Cardiac fibroblast (primary cell): ENCODE measurements at places on chromosomes 5 and 9.

DNA sequence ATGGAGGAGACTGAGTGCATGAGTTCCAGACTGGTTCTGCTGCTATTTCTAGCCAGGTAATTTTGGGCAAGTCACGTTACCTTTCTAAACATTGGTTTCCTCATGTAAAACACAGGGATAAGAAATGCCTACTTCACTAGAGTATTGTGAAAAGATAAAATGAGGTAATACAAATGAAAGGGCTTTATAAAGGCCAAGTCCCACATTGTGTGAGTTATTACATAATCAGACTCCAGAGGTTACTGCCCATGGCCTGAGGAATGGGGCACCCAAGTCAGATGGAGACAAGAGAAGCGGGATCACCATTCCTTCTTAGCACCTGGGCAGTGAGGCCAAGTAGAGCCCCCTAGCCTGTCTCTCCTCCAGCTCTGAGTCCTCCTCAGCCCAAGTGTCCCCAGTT, 7.5 kb downstream of the HBEGF start:
- DNase-seq = no peak

- no peak for DNase-seq
Measured at GRCh38 chr9:104635456-104635855, 17.5 kb upstream of the OR13C9 start.

DNA sequence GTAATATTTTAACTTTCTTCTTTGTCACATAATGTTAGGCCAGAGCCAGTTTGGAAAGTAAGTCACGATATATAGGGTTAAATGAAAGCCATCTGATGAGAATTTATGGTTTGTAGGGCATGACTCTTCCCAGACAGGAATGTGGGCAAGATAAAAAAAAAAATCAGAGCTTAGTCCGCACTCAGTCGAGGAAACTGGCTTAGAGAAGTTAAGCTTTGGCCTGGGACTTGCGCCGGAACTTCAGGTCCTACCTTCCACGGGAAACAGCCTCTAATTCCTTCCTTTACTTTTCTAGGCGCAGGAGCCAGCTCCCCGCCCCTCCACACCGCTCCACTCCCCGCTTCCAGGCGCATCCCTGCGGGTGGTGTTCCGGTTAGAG, 475 bp downstream of the DDX31 start:
- DNase-seq = peak; percentile 73

GRCh38 chr5:57002959-57003485, 51.1 kb upstream of the MIER3 start:
- peak; percentile 30 for DNase-seq

DNA sequence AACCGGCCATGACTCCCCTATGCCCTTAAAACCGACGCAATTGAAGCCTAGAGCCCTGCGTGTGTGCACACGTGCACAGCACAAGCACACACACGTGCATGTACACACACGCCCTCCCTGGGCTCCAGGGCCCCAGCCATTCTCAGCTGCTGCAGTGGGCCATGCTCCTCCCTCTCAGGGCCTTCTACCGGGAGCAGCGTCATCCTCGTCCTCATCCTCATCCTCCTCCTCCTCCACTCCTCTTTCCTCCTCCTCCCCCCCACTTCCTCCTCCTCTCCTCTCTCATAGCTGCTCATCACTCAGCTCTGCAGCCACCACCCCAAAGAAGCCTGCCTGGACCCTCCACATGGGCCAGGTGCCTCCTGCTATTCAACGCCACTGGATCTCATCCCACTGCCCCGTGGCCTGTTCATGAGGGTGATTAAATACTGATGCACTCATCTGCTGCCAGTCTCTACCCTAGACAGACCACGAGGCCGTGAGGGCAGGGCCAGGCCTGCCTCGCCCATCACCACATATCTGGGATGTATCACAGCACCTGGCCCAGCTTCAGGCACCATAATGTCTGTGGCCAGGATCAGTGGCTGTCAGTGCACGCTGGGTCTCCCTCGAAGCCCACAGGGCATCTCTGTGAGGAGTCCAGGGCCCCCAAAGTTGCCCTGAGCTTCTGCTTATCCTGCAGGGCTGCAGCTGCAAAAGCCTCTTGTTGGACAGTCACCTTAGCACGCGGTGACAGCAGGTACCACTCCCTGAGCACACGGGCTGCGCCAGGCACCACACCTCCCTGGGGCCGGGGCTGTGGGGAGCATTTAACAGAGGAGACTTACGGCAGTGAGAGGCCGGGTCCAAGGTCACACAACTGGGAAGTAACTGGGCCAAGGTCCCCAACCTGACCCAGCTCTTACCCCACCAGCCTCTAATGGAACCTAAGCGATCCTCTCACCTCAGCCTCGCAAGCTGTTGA, 9.8 kb downstream of the FAM78A start:
- DNase-seq = no peak

DNA sequence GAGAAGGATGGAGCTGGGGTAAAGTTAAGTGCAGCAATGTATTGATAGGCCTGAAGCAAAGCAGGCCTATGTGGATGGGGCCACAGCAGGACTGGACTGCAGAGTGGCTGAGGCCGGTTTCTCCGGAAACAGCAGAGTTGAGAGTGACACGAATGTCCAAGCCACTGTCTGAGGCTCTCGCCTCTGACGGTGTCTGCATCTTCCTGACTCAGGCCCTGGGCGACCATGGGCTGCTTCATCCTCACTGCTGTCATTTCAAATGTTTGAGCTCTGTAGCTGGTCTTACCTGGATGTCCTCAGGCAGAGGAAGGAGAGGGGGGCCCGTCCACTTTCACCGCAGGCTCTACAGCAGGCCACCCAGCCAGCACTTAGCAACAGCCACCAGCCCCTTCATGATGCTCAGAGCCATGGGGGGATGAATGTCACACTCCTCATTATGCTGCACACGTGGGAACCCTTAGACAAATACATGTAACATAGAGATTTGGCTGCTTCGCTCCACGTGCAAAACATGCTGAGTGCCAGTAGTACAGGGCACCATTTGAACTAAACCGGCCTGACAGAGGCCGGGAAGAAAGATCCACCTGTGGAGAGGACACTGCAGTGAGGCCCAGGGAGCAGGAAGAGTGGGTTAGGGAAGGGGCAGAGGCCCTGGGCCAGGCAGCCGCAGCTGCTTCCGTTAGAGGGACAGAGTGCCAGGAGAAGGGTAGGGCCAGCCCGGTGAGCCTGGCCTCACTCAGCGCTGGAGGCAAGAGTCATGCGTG, 31.7 kb upstream of the NXNL2 start:
- DNase-seq = no peak

GRCh38 chr5:1731091-1731639, 68.5 kb downstream of the MRPL36 start:
- no peak for DNase-seq

DNA sequence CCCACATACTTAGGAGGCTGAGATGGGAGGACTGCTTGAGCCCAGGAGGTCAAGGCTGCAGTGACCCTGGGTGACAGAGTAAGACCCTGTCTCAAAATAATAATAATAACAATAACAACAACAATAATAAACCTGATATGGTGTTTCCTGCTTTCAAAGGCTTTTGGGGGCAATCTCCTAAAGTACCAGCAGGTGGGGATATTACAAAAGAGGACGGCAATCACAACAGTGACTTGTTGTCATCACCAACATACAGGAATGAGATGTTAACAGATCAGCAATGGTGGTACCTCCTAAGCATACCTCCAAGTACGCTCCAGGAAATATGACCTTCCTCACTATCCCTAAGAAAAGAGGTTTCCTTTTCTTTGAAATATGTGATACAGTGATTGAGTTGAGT, 91.1 kb upstream of the RNF180 start:
- DNase-seq = peak; percentile 41

DNA sequence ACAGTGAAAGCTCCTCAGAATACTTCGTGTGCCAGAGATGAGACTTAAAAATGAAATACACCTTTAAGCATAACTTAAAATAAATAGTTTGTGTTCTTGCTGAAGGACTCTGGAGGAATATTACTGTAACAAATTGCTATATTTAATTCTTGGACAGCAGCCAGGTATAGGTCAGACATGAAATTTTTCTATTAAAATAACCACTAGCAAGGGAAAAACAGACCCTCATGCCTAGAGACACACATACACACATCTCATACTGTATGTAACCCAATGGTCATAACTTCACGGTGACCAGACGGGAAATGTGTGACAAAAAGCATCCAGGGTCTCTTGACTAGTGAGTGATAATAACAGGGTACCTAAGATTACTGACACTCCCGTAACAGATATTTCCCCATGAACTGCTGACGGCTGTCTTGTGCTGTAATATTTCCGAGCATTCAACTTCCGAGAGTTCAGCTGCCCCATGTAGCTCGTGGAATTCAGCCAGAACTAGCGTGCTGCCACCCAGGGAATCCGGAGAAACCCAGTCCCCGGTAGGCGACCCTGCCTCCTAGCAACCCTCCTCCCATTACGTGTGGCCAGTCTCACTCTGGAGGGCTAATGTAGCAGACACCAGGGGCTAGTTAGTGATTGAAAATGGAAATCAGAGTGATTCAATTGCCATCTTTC, 2295.1 kb upstream of the WWC1 start:
- no peak for DNase-seq

DNA sequence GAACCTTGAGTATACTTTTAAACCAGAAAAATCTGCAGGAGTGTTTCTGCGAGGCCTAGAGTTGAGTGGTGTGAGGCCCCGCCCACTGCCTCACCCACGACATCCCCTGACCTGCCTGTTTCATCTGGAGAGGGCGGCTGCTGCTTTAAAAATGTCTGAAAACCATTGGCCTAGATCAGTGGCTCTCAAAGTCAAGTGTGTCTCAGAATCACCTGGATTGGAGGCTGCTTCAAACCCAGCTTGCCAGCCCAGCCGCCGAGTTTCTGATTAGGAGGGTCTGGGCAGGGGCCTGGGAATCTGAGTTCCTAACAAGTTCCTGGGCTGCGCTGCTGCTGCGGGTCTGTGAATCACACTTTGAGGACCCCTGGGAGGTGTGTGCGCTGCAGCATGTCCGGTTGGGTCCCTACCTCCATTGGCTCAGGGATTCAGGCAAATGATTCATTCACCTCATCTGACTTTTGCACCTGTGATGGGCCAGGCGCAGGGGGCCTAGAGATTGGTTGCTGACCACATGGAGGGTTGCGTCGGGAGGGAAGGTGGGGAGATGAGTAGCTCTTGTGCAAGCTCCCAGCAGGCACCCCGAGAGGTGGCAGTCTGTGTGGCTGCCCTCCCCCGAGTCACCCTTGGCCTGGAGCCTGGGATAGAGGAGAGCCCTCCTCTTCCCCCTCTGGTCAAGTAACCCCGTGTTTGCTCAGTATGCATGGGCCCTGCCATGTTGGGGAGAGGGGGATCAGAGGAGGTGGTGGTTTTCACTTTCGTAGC, 27.6 kb upstream of the HMCN2 start:
- no peak for DNase-seq

DNA sequence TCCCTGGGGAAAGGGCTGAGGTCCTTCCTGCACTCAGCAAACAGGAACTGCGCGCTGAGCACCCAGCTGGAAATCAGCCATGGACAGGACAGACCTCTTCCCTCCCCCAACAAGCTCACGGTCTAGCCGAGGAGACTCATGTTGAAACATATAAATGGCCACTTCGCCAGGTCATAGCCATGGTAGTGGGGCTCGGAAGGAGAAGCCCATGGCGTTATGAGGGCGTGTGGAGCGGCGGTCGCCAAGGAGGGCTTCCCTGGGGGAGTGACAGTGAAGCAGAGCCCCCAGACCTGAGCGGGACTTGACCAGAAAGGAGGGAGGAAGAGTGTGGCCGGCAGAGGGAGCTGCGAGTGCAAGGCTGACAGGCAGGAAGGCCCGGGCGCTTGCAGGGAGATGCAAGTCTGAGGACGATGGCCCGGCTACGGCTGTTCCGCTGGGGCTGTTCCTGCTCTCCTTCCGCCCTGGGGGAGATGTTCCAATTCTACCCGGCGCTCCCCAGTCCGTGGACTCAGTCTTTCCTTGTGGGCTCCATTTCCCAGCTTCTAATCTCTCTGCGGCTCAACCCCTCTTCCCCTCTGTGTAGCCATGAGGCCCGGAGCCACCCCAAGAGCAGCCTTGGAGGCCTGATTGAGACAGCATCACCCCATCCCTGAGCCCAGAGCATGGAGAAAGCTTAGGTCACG, 43.9 kb upstream of the PRRC2B start:
- peak; percentile 91 for DNase-seq

GRCh38 chr5:124957063-124957462, 210.6 kb upstream of the ZNF608 start:
- no peak for DNase-seq

- no peak for DNase-seq
Measured at GRCh38 chr9:113503131-113503541, 39.6 kb downstream of the RGS3 start.

DNA sequence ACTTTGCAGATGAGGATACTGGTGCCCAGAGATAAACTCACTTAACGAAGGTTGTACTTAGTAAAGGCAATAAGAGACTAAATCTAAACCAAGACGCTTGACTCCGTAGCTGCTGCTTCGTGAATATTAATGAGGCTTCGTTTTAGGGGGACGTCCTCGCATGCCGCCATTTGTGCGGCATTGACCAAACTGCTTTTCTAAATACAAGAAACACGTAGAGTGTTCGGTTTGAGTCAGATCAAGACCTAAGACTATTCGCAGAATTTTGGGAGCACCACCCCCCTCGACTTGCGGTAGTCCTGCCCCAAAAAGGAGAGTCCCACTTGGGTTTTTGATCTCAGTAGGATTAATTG, 1.1 kb downstream of the NPM1 start:
- no peak for DNase-seq

- DNase-seq = no peak
Measured at GRCh38 chr5:150473673-150474358, 24.3 kb upstream of the RPS14 start.

DNA sequence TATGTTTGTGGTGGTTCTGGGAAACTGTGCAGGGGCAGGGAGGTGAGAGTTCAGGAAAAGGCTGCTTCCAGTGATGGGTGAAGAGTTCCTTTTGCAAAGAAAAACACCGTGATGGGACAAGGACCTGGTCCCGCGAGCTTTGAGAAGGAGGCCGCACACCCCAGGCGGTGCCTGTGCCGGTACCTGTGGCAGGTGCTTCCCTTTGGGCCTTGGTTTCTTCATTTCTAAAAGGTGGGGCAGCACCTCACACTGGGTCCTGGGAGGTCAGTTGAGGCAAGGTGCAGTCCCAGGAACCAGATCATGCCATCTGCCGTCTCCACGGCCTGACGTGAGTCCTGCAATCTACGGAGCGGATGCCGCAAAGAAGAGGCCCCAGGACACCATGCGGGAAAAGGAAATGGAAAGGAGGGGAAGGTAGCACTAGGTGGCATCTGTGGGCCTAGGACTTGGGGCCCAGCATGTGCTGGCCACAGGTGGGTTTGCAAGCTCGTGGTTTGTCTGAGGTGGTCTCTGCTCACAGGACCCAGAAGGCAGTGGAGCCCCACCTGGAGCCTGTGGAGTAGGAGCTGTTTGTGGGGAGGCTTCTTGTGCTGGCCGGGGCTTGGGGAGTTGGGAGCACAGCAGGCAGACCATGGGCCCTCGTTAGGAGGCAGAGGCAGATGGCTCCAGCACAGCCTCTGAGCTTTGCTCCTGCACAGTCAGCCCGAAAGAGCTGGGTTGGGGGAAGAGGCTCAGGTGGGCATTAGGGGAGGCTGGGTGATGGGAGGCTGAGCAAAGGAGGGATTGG, 131.6 kb downstream of the CACNA1B start:
- DNase-seq = no peak
